ENCODE measurements at places on chromosomes 7 and 10. TPM values are rescaled to one million over a fixed set of nuclear protein-coding genes. Genes with fewer than 3 reads are reported as not detected.

Gene IFIT1B
- 3.7 TPM for total RNA-seq

Gene LEP
- total RNA-seq = not detected

Gene CALML3
- not detected for total RNA-seq

Gene APBB1IP
- 12.2 TPM for total RNA-seq

Gene EFCAB10
- 23.2 TPM for total RNA-seq

Gene ZNF503
- total RNA-seq = 37.8 TPM

Gene UBE2D1
- 26.4 TPM for total RNA-seq

Gene UCN3
- total RNA-seq = 0.28 TPM

Gene GPC2
- 1.4 TPM for total RNA-seq

Gene H2BK1
- total RNA-seq = not detected

Gene CC2D2B
- total RNA-seq = 5.0 TPM

Gene ACSM6
- not detected for total RNA-seq

Gene LMOD2
- 1.1 TPM for total RNA-seq

Gene SRRM3
- 0.83 TPM for total RNA-seq

Gene BAMBI
- total RNA-seq = 7.8 TPM

Gene C10orf62
- total RNA-seq = 0.21 TPM

Gene TAS2R41
- not detected for total RNA-seq

Gene STK31
- total RNA-seq = 0.86 TPM

Gene ANXA11
- total RNA-seq = 97.7 TPM

Gene C7orf33
- not detected for total RNA-seq

Gene CALN1
- total RNA-seq = 0.91 TPM

Gene PANK1
- 5.9 TPM for total RNA-seq

Gene CCDC172
- not detected for total RNA-seq

Gene ZEB1
- total RNA-seq = 86.9 TPM

Gene CFAP46
- 10.3 TPM for total RNA-seq

Gene CPXM2
- 5.0 TPM for total RNA-seq

Gene MYL10
- total RNA-seq = not detected

Gene COL26A1
- 4.7 TPM for total RNA-seq

Gene GPR37
- 1.1 TPM for total RNA-seq

Gene CLCN1
- not detected for total RNA-seq

Gene HPS1
- 89.5 TPM for total RNA-seq

Gene FRMD4A
- total RNA-seq = 64.5 TPM

All from lung (tissue), 17 donors.